ENCODE measurements at places on chromosomes 3 and 15. TPM values are rescaled to one million over a fixed set of nuclear protein-coding genes. Genes with fewer than 3 reads are reported as not detected.

The XCR1 gene
- 0.32 TPM for total RNA-seq

The GXYLT2 gene
- total RNA-seq: 10.5 TPM

The CNTN6 gene
- not detected for total RNA-seq

DNA sequence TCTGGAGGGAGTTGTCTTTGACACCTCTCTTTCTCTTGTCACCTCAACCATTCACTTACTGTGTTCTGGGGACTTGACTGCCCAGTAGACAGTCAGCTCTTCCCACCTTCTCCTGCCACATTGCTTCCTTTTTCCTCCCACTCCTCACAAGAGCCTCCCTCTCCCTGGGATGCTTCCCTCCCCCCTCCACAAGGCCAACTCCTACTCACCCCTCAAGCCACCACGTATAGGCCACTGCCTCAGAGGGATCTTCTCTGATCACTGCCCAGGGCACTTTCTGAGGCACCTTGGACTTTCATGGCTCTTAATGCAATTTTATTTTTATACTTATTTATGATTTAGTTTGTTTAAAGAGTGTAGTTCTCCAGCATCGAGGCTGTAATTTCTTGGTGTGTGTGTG lies 23.2 kb downstream of the THSD4 start:
- H3K27ac ChIP-seq: no peak overlapping the region
- H3K27me3 ChIP-seq: no peaks in the 10 kb centered on the region
- H3K4me3 ChIP-seq: no peak overlapping the region
- H3K36me3 ChIP-seq: no peaks in the 10 kb centered on the region
- DNase-seq: no peak

DNA sequence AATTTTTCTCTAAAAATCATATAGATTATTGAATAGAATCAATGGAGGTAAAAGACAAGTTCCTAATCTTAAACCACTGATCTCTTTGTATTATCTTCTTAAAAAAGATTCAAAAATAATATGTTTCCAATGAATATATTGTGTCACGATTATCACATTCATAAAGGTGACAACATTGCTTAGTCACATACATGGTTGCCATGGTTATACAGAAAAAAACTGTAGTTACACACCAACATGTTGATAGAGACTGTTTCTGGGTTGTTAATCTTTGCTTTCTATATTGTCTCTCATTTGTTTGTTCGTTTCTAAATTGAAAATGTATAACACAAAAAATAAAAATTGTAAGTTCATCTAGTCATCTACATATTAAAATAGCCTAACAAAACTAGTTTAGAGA lies 376.0 kb upstream of the ALCAM start:
- H3K4me1 ChIP-seq: no peaks in the 10 kb centered on the region
- no peak overlapping the region for H3K27ac ChIP-seq
- no peaks in the 10 kb centered on the region for H3K36me3 ChIP-seq
- DNase-seq: no peak
- no peaks in the 10 kb centered on the region for H3K27me3 ChIP-seq

DNA sequence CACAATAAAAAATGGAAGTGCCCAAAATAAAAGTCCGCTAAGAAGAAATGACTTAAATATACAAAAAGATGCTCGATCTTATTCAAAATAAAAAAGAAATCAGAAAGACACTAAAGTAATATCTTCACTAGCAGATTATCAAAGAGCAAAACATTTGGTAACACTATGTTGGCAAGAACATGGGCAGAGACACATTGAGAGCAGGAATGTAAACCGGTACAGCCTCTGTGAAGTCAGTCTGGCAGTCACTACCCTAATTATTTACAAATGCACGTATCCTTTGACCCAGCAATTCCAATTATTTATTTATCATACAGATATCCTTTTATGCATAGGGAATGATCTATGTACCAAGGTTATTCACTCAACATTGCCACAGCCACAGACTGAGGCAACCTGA lies 34.5 kb downstream of the TBL1XR1 start:
- no peak for DNase-seq
- no peaks in the 10 kb centered on the region for H3K36me3 ChIP-seq
- H3K27ac ChIP-seq: no peak overlapping the region
- peaks cover 10% of the 10 kb centered on the region for H3K4me1 ChIP-seq
- no peaks in the 10 kb centered on the region for H3K27me3 ChIP-seq
- H3K4me3 ChIP-seq: no peak overlapping the region

- no peaks in the 10 kb centered on the region for H3K27me3 ChIP-seq
- DNase-seq: peak; percentile 96
These were observed 708 bp downstream of the DCAF1 start for GRCh38 chr3:51498876-51499738.

DNA sequence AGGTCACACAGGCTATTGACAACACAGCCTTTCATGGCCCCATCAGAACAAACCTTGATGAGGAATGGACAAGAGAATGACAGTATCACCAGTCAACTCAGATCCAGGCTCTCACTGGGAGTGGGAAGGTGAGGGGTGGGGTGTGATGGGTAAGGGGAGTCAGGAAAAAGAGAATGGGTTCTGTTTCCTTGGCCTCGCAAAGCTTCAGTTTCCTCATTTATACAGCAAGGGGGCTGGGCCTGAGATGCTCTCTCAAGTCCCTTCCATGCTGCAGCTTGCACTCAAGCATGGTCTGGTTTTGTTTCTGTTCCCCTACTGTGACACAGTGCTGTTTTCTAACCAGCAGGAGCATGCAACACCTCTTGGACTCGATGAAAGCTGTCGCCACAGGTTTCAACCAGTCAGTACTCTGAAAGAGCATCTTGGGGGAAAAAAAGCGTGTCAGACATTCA lies 65.7 kb upstream of the IL12A start:
- DNase-seq: no peak
- no peak overlapping the region for H3K27ac ChIP-seq
- no peak overlapping the region for H3K4me3 ChIP-seq
- no peaks in the 10 kb centered on the region for H3K27me3 ChIP-seq

GRCh38 chr3:167160781-167161180 lies 219.3 kb downstream of the ZBBX start:
- no peak overlapping the region for H3K4me3 ChIP-seq
- H3K36me3 ChIP-seq: no peaks in the 10 kb centered on the region

DNA sequence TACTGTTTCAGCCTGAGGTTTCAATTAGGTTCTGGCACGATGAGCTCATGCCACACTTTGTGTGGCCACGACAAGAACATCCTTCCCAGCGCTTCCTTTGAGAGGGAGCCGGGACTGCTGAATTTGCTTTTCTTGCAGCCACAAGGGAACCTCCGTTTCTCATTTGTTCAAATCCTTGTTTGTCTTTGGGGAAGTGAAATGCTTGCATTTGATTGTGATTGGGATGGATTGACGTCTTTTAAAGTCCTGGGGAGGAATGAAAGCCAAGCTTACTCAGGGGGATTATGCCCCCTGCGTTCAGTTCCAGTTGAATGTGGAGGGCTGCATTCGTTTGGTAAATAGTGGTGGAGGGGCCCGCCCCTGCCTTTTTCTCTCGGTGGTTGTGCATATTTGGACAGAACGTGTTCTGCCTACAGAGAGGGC lies 277.6 kb downstream of the THSD4 start:
- DNase-seq: no peak
- no peaks in the 10 kb centered on the region for H3K4me1 ChIP-seq
- no peaks in the 10 kb centered on the region for H3K27me3 ChIP-seq
- H3K36me3 ChIP-seq: no peaks in the 10 kb centered on the region
- H3K27ac ChIP-seq: no peak overlapping the region
- no peak overlapping the region for H3K4me3 ChIP-seq
